ENCODE measurements at places on chromosomes 1 and 21.

GRCh38 chr1:218312509-218312908 is 27.4 kb downstream of the RRP15 start:
- DNase-seq, result no peak

GRCh38 chr1:160578175-160578524 is 1.1 kb downstream of the CD84 start:
- no peak for DNase-seq

DNA sequence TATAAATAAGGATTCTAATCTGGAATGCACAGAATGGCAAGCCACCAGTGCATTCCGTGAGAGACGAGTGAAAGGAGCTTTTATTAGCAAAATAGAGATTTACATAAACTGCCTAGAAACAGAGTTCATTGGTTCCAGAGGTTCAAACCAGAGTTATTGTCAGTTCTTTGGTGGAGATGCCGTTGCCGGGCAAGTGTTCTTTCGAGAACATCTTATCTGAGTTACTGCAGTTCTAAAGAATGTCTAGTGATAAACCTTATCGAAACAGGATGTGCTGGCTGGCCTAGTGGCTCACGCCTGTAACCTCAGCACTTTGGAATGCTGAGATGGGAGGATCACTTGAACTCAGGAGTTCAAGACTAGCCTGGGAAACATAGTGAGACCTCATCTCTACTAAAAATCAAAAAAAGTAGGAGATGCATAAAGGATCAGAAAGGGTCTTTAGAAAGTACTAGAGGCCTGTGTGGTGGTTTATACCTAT is 19.9 kb upstream of the EVI5 start:
- no peak for DNase-seq

- DNase-seq, result no peak
Observed at GRCh38 chr21:31198575-31198974, 145.5 kb downstream of the TIAM1 start.

DNA sequence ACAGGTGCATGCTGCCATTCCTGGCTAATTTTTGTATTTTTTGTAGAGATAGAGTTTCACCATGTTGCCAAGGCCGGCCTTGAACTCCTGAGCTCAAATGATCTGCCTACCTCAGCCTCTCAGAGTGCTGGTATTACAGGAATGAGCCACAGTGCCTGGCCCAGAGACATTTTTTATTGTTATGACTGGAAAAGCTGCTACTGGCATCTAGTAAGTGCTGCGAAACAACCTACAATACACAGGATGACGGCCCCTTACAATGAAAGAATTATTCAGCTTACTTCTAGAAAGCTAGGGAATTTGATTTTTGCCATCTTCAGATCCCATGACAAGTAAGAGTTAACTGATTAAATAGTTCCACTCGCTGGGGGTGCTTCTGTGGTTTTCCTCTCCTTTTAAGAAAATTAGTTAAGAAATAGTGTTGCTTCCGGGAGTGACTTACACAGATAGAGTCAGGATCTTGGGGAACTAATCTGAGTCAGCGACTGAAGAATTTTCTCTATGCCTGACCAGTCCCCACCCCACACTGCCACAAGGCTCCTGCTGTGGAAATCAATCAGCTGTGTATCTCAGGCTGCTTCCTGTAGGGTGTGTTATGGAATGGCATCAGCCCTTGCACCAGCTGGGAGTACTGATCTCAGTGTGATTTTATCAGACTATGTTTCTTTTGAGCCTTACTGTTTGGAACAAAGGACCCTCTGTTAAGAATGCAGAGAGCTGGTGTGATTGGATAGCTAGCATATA is 93.0 kb upstream of the BMP8A start:
- no peak for DNase-seq

- DNase-seq, result no peak
Observed at GRCh38 chr1:40844887-40845878, 17.0 kb downstream of the CITED4 start.

DNA sequence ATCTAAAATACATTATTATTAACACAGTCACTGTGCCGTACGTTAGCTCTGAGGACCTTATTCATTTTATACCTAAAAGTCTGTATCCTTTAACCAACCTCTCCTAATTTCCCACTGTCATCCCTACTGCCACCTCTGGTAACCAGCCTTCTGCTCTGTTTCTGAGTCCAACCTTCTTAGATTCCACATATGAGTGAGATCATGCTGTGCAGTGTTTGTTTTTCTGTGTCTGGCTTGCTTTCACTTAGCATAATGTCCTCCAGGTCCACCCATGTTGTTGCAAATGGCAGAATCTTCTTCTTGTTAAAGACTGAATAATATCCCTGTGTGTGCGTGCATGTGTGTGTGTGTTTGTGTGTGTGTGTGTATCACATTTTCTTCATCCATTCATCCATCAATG is 64.2 kb downstream of the ETS2 start:
- no peak for DNase-seq

GRCh38 chr1:99507906-99508732 is 137.8 kb upstream of the PALMD start:
- no peak for DNase-seq

GRCh38 chr1:36154765-36155407 is 1.1 kb upstream of the MAP7D1 start:
- DNase-seq, result no peak
